Activated T-helper 17 cell treated with anti-CD3 and anti-CD28 coated beads, Interleukin-2, amount 50 U/mL, for 72 hours (primary cell): ENCODE measurements at places on chromosomes 1 and 21. TPM values are rescaled to one million over a fixed set of nuclear protein-coding genes. Genes with fewer than 3 reads are reported as not detected.

GRCh38 chr1:41806472-41807155 is 112.1 kb downstream of the HIVEP3 start:
- ATAC-seq, result peak; percentile 56

GRCh38 chr1:176880955-176881595 is 283.4 kb downstream of the ASTN1 start:
- no peak for ATAC-seq

DNA sequence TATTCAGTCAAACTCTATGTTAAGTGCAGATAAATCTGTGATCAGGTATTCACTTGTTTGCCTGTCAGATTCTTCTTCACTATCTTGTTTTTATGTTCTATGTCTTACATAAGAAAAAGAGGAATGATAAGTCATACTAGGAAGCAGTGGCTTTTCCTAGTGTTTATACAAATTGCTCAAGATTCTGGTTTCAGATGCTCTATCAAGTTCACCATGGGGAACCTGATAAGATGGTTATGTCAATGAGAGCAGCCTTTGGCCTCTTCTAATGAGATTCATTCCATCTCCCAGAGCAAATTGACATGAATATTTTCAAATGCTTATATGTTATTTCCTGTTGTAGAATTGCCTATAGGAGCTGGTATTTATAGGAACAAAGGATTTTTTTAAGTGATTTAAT is 218.8 kb upstream of the TMPRSS15 start:
- ATAC-seq, result no peak

DNA sequence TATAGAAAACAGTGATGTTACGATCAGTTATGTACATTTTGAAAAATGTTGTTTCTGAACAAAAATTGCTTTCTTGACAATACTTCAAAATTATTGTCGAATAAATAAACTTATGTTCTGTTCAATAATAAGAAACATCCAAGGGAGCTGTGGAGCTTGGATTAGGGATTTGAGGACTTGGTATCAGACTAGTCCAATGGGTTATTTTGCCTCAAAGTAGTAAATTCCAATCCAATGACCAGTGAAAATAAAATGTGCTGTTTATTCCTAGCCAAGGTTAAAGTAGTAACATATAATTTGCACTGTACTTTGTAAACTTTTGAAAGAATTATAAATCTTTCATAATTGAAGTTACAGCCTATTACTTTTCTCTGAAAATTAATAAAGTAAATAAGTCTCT is 79.1 kb upstream of the IVNS1ABP start:
- no peak for ATAC-seq

Gene SYT11
- total RNA-seq, result 36.7 TPM

Gene SIPA1L2
- 2.9 TPM for total RNA-seq

DNA sequence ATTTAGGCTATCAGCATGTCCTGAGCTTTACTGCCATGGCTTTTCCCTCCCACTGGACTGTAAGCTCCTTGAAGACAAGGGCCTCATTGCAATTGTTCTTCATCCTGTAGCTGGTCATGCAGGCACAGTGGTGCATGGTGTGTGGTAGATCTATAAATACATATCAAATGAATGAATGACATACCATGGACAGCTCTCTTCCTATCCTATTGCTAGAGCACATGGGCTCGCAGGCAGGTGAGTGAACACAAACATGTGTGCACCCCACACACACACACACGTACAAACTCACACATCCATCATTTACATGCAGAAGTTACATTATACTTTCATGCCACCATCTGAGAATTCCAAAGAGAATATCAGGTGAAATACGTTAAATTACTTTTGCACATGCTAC is 172.9 kb upstream of the RUNX1 start:
- no peak for ATAC-seq

Gene UBL4B
- total RNA-seq, result not detected

Gene ERICH3
- total RNA-seq, result not detected

- no peak for ATAC-seq
These were observed 9.0 kb upstream of the PLA2G2A start for GRCh38 chr1:19988267-19989006.

DNA sequence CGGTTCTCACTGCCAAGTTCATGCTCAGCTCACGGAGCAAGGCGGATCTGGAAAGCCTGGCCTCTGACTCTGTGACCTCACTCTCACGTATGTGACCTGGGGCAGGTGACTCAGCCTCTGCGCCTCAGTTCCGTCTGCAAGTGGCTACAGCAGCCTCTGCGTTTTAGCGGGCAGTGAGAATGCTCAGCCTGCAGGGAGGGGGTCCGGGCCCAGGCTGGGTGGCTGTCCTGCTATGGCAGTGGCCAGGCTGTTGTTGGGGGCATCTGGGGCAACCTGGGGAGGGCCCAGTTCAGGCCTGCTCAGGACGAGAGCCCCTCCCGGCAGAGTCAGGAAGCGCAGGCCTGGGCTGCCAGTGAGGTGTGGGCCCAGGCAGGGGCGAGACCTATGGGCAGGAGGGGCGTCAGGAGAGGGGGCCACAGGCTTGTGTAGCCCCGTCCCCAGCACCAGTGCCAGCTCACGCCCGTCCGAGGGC is 27.9 kb downstream of the ARHGEF16 start:
- peak; percentile 50 for ATAC-seq

DNA sequence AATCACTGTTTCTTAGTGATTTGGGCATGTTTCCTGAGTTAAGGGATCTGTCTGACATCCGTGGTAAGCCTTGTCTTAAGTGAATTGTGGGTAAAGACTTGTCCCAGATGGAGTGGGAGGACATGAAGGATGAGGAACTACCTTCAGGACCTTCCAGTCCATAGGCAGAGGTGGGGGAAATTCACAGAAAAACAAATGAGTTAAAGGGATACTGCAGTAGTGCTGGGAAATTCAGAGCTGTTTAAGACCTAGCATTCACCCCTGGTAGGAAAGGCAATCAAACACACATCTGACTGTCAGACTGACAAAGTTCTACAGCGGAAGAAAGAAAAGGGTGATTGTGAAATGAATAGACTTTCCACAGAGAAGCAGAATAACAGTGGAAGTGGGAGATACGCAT is 3.0 kb downstream of the GNAT2 start:
- no peak for ATAC-seq
